HCEC 1CT (cell line): ENCODE measurements at places on chromosomes 1 and 21.
A peak's percentile ranks its signal among the peaks of the same experiment; 100 is the strongest.

GRCh38 chr1:45545019-45545493 is 5.6 kb upstream of the AKR1A1 start:
- DNase-seq: no peak

DNA sequence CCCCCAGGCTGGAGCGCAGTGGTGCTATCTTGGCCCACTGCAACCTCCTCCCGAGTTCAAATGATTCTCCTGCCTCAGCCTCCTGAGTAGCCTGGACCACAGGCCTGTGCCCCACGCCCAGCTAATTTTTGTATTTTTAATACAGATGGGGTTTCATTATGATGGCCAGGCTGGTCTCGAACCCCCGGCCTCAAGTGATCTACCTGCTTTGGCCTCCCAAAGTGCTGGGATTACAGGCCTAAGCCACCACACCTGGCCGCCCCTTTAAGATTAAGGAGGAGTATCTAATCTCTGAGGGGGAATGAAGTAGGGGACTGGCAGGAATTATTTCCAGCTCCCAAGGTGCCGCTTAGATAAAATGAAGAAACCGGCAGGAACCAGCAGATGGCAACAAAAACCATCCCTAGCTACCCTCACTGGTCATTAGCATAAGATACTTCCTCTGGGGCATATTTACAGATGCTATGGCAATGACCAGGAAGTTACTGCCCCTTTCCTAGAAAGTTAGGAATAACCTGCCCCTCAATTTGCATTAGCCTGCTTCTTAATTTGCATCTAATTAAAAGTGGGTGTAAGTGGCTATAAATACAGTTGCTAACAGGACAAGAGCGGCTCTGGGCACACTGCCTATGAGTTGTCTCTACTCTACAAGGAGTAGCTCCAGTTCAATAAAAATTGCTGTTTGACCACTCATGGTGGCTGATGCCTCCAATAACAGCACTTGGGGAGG is 7.1 kb upstream of the NSUN4 start:
- peak; percentile 32 for DNase-seq

DNA sequence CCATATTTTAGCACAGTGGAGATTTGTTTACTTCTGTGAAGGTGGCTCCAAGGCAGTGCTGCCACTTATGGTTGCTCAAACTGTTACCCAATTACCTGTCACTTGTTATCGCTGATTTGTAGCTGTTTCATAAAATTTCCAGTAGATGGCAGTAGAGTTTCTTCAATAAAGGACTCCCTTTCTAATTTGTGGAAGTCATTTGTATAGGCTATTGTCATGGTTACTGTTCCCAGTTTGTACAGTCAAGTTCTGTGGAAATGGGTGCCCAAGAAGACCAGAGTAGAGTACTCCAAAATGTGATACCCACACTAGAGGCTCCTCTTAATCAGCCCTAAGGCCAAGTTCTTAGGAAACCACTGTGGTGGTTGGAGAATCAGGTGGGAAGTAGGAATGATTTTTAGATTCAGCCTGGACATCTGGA is 186.1 kb downstream of the CLEC20A start:
- DNase-seq: peak; percentile 83

DNA sequence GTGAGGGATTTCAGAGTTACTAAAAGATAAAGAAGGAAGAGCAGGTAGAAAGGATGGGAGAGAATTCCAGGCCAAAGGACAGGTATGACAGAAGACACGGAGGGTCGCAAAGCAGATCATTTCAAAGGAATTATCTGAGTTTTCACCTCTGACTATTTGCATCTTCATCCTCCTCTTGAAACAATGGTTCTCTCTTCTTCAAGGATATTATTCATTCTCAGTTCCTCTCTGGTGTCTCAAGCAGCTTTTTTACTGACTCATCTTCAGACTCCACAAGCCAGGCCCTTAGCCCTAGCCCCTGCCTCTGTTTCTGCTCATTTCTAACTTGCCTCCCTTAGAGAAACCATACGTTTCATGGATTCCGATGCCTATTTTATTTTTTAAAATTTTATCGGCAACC is 15.0 kb downstream of the DDX59 start:
- no peak for DNase-seq

- no peak for DNase-seq
Measured at GRCh38 chr1:25122747-25123146, 109.6 kb downstream of the SYF2 start.

- DNase-seq: no peak
Measured at GRCh38 chr1:30474818-30475200, 248.6 kb downstream of the MATN1 start.

- peak; percentile 55 for DNase-seq
Measured at GRCh38 chr1:230243583-230244353, 176.7 kb downstream of the GALNT2 start.

- DNase-seq: peak; percentile 87
Measured at GRCh38 chr1:78277253-78277652, 213.5 kb upstream of the PTGFR start.

DNA sequence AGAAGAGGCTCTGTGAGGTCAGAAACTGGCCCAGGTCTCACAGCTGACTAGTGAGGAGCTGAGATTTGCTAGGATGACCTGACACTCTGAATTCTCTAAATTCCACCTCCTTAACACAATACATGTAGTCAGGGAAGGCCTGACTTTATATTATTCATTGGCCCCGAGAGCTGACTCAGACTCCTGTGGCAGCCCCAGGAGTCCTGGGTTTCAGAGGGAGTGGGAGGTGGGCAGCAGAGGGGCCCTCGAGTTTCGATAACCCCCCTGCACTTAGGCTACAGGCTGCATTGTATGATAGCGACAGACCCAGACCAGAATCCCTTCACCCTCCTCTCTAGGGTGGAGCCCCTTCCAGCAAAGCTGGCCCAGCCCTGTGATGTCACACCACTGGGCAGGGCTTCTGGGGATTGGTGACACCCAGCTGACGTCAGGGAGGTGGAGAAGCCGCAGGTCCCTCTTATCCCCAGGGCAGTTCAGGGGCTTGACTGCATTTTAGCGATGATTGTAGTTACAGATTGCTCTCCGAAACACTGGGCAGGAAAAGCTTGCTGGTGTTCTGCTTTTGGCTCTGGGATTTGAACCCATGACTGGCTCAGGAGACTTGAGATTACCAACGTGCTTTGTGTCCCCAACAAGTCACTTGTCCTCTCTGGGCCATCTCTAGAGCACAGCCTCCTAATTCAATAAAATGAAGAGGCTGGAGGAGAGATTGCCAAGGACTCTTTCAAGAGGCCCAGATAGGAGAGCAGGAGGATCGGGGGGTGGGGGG is 17.0 kb upstream of the GPR37L1 start:
- DNase-seq: peak; percentile 29

- no peak for DNase-seq
Measured at GRCh38 chr1:35500439-35500838, 56.8 kb downstream of the KIAA0319L start.

DNA sequence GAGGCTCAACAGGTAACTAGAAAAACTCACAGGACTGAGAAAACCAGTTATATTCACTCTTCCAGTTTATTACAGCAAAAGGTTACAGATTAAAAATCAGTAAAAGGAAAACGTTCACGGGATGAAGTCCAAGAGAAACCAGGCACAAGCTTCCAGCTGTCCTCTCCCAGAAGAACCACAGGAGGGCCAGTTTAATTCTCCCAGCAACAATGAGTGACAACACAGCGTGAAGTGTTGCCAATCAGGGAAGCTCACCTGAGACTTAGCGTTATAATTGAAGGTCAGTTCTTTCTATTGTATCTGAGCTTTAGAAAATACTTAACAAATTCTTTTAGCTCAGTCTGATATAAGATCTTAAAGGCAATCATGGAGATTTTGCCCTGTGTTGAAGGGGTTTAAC is 65.2 kb upstream of the TNR start:
- DNase-seq: no peak

- peak; percentile 97 for DNase-seq
Measured at GRCh38 chr1:96370757-96371156, 350.8 kb upstream of the PTBP2 start.

- no peak for DNase-seq
Measured at GRCh38 chr1:44664730-44665370, 9.4 kb downstream of the TMEM53 start.

GRCh38 chr1:2606881-2607621 is 20.5 kb downstream of the PRXL2B start:
- DNase-seq: no peak

DNA sequence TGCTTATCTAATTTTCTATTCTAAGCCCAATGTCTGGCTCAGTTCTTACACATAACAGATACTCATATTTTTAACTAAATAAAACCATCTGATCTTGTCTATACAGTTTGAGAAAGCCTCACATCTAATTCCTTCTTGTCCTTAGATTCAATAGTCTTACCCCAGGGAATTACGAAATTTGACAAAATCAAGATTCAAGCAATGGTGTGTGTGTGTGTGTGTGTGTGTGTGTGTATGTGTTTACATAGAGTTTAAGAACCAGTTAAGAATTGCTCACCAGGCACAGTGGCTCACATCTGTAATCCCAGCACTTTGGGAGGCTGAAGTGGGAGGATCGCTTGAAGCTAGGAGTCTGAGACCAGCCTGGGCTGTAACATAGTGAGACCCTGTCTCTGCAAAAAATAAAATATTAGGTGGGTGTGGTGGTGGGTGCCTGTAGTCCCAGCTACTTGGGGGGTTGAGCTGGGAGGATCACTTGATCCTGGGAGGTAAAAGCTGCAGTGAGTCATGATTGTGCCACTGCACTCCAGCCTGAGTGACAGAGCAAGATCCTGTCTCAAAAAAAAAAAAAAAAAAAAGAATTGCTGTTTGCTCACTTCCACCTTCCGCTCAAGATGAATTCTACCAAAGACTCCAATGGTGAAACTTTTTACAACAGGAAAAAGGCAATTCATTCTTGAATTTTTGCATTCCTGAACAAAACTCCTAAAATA is 6.2 kb downstream of the WDR64 start:
- DNase-seq: peak; percentile 47

- DNase-seq: no peak
Measured at GRCh38 chr21:24115141-24115540, 1492.1 kb downstream of the MRPL39 start.

GRCh38 chr1:25802915-25803314 is 2.9 kb downstream of the SELENON start:
- no peak for DNase-seq

DNA sequence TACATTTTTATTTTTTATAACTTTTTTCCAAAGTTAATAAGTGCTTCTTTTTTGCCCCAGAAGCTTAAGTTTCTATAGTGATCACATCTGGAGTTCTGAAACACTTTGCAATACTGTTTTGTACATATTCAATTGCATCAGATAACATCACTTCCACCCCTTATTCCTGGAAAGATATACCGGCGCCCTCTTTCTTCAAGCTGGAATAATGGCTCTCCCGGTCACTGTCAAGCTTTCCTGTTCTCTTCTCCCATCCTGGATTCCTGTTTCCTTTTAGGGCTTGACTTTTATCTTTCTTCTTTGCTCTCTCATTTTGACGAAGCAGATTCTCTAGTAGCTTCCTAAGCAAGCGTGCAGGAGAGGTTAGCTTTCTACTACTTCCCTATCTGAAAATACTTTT is 1866.8 kb downstream of the MRPL39 start:
- no peak for DNase-seq

- no peak for DNase-seq
Measured at GRCh38 chr1:57061369-57061768, 95.6 kb upstream of the C8B start.

DNA sequence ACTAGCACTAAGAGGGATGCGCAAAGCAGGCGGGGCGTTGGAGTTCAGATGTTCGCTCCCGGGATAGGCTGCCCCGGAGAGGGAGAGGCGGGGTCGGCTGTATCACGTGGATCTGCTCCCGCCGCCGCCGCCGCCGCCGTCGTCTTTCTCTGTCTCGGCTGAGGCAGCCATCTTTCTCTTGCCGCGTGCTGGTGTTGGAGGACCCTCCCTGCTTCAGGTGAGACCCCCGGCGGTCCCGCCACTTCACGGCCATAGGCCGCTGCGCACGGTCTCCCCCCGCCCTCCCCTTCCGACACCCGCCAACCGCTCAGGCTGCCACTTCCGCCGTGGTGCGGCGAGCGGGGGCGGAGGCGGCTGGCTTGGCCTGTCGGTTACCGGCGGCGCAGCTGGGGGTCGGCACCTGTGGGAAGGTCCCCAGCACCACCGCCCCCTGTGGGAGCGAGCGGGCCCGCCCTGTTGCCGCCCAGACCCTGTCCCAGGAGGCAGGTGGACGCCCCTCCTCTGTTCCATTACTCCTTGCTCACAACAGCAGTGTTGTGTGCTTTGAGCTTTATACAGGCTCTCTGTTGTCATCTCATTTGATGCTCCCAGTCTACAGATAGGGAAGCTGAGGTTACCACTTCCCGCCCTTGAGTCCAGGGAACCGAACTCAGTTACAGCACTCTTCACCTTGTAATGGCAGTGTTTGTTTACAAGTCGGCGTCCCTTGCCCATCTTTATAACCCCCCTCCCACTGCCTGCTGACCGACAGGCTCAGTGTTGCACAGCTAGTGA is at the start of gene BTF3L4:
BTF3L4 (plus strand) TSS at position 133 of the 774 bp plus-strand sequence. CDS start 3,553 bp downstream, outside the sequence.
- DNase-seq: peak; percentile 96

- no peak for DNase-seq
Measured at GRCh38 chr1:8782001-8782620, 35.3 kb downstream of the RERE start.

DNA sequence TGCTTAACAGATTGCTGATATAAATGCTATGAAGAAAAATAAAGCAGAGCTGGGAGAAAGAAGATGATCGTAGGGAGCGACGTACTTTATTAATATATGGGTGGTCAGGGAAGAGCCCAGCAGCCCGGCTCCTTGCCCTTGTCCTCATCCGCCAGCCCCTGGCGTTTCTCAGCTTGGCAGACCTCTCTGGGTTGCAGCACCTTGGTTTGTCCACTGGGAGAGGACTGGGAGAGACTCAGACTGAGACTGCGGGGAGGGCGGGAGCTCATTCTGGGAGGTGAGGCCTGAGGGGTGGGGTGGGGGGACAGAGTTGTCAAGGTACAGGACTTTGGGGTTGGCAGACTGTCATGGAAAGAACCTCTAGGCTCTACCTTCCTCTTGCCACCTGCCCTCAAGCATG is 3.3 kb upstream of the S100A3 start:
- DNase-seq: no peak

GRCh38 chr1:233240371-233240770 is 55.2 kb downstream of the PCNX2 start:
- DNase-seq: no peak

DNA sequence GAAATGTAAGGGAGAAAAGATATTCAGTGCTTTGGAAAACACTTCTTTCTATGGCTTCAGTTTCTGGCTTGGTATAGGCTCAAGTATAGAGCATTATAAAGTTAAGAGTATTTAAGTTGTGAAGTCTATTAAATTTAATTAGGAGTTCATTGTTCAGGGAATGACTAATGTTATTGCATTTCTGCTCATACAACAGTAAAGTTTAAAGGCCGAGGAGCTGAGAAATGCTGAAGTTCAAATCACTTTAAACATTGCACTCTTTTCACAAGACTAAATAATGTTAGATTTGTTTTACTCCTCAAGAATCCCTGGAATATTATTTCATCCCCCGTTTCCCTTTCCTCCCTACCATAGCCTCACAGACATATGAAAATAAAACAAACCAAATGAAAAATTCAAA is 30.1 kb downstream of the RGS5 start:
- DNase-seq: no peak

DNA sequence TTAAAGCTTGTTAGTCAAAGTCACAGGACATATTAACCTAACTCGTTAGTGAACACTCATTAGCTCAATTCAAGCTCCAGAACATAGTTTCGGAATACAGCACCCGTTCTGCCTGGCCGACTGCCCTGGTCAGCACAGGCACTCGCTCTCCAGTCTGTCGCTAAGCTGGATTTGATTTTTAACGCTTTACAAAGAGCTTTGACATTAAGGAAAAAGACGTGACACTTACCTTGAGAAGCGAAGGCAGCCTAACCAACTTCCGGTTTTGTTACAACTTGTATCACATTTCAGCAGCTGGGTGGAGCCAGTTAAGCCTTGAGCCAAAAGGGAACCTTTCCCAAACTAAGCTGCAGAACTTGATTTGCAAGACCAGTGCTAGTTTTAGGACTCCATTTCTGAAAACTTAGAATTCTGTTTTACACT is at the start of gene FRRS1:
FRRS1 (minus strand) TSS at position 258 of the 423 bp plus-strand sequence. CDS start 17,867 bp downstream, outside the sequence.
- peak; percentile 60 for DNase-seq
